ENCODE measurements at places on chromosomes 6 and 20.
A peak's percentile ranks its signal among the peaks of the same experiment; 100 is the strongest.

DNA sequence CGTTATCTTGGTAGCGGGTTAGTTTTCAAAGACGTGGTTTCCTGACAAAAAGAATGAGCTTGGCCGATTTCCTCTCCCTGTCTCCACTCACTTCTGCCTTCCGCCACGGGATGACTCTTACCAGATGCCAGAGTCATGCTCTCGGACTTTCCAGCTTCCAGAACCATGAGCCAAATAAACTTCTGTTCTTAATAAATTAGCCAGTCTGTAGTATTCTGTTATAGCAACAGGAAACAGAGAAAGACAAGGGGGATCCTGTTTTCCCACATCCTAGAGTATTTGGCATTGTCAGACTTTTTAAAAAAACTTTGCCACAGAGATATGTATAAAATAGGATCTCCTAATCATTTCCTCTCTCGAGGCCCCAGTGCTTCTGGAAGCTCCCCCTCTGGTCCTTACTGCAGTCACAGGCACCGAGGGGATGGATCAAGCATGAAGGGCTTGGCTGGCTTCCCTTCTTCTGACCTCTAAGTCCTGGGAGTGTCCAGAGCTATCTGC lies 84.9 kb upstream of the NAA20 start:
- DNase-seq: no peak

DNA sequence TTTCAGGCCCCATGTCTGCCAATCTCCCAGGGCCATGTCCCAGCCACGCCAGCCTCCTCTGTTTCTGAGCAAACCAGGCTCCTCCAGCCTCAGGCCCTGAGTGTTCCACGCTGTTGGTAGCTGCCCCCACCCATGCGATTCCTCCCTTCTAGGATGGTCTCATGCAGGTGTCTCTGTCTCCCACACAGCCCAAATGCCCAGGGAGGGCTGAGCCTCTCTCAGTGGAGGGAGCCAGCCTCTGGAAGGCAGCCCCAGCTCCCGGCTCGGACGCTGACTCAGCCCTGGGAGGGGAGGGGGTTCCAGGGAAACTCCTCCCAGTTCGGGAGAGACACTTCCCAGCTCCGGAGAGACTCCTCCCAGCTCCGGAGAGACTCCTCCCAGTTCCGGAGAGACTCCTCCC lies 122.9 kb upstream of the AFDN start:
- DNase-seq: no peak

GRCh38 chr20:34880215-34880850 lies 3.9 kb downstream of the ACSS2 start:
- no peak for DNase-seq

GRCh38 chr20:25059866-25060465 lies 2.0 kb upstream of the ACSS1 start:
- no peak for DNase-seq

- no peak for DNase-seq
These were observed 20.3 kb downstream of the ZSCAN31 start for GRCh38 chr6:28315628-28316027.

DNA sequence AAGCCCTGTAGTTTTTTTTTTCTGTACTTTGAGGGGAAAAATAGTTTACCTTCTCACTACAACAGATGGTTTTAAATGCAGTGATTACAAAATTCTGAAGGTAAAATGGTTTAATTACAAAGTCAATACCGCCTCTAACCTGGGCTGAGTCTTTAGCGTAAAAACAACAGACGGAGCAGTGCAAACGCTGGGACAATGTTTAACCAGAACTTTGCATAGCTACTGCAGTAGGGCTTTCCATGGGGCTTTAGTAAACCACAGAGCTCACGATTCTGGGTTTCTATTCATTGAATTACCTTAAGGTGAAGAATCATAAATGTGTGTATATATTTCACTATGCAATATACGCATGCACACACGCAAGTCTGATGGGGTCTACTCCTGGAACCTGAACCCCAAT lies 77.9 kb downstream of the RFX6 start:
- DNase-seq: no peak

GRCh38 chr6:153088796-153089195 lies 42.3 kb downstream of the RGS17 start:
- DNase-seq: no peak

DNA sequence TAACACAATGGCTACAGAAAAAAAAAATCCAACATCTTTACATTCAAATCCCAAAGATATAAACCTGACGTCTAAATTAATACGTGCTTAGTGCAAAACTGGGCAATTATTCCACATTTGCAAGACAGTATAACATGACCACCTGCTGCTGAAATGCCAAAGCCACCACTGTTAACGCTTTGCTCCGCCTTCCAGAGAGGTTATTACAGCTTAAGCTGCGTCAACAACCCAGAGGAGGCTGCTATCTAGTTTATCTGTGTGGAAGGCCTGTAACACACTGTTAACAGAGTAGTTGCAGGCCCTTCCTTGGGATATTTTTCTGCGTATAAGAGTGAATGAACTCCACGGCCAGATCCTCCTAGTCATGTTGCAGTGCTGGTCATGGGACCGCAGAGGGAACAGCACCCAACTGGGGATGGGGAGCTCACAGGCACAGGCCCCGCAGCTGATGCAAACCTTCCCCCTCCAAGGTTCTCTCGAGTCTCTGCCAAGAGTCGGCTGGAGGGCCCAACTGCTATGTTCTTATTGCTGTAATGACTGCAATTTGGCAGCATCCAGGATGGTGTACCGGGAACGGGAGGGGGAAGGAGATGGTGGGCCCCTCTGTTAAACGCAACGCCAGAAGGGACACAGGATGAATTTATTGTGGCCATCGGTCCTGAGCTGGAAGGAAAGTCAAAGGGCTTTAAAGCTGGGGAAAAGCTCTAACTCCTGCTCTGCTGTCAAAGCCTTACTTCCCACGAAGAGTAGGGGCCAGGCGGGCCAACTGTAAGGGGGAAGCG lies 993 bp upstream of the NCOA7 start:
- DNase-seq: peak; percentile 46

GRCh38 chr6:30915591-30915946 lies 1.5 kb downstream of the VARS2 start:
- DNase-seq: no peak

- no peak for DNase-seq
These were observed 12.0 kb downstream of the RAB23 start for GRCh38 chr6:57210060-57210459.

- DNase-seq: no peak
These were observed 25.9 kb downstream of the RIN2 start for GRCh38 chr20:19783966-19784401.

DNA sequence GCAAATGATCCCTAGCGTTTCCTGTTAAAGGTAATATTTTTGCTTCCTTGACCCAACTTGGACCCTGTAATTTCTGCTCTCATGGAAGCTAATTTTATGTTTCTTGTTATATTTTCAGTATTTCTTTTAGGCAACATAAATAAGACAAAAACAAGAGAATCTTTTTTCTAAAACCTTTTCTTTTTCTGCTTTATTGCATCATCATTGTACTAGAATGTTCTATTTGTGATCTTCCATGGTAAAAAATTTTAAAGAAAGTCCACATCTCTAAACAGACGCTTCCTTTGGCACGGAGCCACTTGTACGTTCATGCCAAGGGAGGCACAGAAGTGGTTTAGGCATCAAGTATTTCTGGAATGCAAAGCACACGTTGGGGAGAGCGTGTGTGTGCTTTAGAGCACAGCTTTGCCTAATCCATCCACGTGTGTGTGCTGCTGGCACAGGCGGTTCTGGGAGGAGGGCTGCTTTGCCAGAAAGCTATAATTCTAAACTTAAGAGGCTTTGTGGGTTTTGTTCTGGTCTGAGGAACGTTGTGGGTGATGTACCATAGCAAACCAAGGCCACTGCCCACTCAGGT lies 98.3 kb downstream of the SASH1 start:
- DNase-seq: no peak

DNA sequence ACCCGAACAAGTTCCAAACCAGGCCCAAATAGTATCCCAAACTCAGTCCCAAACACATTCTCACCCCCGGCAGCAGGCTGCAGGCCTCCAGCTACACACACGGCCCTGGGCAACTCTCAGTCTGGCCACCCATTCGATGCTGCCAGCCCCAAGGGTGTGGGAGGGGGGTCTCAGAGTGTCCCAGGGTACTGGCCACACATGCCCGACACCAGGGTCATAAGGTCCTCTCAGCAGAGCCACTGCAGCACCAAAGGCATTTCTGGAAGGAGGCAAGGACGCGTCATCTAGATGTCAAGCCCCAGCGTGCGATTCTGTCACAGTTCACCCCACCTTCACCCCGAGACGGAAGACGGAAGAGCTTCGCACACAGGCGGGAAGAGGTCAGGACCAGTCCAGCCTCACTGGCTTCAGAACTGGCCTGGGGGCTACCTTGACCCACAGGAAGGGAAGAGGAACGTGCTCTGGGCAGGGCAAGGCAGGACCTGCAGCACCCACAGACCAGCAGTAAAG lies 9.5 kb downstream of the MYL9 start:
- no peak for DNase-seq

GRCh38 chr6:129667034-129667433 lies 42.9 kb downstream of the ARHGAP18 start:
- DNase-seq: no peak

DNA sequence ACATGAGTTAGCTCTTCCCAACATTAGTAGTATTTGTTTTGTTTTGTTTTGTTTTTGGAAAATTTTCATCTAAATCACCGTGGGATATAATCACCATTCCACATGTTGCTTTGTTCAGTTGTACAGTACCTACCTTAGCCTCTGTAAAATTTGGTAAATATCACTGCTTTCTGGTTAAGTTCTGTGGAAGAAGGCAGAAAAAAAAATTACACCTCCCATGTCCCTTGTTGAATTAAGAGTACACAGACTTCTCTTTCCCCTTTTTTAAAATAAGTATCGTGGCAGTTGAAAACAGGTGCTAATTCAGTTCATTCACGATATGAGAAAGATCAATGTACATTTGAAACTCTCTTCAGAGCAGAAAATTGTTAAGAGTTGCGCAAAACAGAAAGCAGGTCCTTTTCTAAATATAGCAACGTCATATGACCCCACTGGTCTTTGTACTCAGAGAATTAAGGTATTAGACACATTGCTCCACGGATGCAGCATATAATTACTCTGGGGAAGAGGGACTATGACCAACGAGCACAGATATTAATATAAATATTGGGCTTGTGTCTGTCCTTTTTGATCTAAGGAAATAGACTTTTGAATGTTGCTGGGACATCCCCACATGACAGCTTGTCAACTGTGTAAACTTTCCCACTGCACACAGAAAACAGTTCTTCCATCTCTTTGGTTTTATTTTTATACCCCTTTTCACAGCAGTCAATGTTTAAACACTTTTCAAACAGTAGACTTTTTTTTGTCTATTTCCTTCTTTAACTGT lies 58.6 kb upstream of the ZNF217 start:
- DNase-seq: no peak

DNA sequence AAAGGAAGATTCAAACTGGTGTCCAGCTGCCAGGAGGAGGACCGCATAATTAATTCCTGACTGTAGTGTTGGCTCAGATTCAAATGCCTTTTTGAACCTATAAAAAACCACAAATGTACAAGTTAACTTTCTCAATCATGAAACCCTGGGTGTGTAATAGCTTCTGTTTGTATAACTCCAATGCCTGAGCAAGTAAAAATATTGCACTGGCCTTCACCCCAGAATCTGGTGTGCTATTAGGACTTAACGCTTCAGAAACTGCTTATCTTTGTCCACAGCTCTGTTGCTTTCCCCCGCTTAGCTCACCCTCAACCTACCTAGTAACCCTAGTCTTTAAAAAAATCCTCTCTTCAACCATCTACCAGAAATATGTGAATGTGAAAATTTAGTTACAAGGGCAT lies 119.1 kb upstream of the MAP7 start:
- DNase-seq: no peak

GRCh38 chr6:36028877-36029324 lies 1.3 kb downstream of the MAPK14 start:
- peak; percentile 61 for DNase-seq

GRCh38 chr6:168007592-168008338 lies 10.3 kb downstream of the KIF25 start:
- DNase-seq: no peak

DNA sequence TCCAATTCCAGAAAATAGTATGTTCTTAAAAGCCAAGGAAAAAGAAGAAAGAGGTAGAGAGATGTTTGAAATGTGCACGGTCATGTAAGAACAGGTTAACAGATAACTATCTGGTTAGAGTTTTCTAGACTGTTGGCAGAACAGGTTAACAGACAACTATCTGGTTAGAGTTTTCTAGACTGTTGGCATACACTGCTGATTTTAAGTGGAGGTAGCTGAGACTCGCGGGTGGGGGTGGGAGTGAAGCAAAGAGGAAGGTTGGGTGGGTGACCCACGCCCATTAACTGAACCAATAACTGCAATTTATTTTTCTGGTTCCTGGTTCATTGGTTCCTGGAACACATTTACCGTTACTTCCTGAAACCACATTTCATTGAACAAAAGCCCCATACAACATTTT lies 157.5 kb downstream of the ELOVL4 start:
- DNase-seq: no peak

- no peak for DNase-seq
These were observed 135.1 kb downstream of the ZFP64 start for GRCh38 chr20:52056203-52057062.

DNA sequence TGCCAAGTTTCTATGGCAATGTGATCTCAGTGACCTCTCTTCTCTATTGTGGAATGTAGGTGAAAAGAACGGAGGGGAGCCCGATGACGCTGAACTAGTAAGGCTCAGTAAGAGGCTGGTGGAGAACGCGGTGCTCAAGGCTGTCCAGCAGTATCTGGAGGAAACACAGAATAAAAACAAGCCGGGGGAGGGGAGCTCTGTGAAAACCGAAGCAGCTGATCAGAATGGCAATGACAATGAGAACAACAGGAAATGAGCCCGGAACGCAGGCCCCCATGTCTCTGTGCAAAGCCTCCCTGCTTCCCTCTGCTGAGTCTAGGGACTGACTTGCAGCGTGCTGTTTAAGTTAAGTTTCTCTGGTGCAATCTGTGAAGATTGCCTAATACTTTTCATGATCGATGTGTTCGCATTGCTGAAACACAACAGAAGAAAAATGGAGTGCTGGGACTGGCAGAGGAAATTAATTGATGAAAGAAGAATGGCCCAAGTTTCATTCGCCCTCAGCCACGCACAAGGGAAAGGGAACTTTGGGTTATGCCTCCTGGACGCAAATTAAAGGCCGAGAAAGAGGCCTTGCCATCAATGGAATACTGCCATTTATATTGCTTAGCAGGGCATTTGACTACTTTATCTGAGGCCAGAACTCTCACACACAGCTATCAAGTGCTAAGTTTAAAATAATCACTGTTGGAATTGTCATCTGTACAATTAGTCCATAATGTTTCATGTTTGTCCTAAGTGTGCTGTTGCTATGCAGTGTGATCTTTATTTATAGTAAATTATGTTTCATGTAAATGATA lies 146.4 kb downstream of the AKAP7 start:
- DNase-seq: peak; percentile 4

- no peak for DNase-seq
These were observed 11.5 kb upstream of the DSTN start for GRCh38 chr20:17558154-17558940.

DNA sequence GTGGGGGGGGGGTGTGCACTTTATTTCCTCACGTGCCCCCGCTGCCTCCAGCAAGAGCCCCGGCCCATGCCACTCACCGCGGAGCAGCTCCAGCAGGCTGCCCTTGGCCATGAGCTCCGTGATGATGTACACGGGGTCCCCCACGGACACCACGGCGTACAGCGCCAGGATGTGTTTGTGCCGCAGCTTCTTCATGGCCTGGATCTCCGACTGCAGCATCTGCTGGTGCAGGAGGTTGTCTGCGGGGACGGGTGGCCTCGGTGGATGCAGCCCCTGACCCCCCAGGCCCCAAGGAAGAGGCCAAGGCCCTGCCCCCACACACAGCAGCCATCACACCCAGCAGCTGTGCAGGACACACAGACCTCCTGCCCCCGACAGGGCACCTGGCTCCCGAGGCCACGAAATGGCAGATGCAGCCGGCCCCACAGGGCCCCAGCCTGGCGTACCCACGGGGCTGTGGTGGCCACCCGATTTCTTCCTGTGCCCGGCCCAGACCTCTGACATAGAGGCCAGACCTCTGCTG lies 4.7 kb downstream of the PTK6 start:
- DNase-seq: no peak

Data from activated naive CD4-positive, alpha-beta T cell (primary cell).